CD4-positive, alpha-beta T cell treated with Interleukin-4 for 1 hour (primary cell): ENCODE measurements at places on chromosomes 12 and 14.
A peak's percentile ranks its signal among the peaks of the same experiment; 100 is the strongest.

DNA sequence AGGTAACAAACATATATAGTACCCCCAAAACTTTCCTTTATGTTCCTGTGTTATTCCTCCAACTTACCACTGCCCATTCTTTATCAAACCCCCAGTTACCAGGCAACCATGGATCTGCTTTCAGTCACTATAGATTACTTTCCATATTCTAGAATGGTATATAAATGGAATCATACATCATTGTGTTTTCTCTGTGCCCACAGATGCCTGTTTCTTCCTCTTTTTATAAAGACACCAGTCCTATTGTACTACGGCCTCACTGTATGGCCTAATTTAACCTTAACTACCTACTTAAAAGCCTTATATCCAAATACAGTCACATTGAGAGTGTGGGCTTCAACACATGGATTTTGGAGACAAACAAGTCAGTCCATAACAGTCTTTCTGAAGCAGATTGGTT lies 2.6 kb downstream of the TAS2R14 start:
- no peak for DNase-seq

DNA sequence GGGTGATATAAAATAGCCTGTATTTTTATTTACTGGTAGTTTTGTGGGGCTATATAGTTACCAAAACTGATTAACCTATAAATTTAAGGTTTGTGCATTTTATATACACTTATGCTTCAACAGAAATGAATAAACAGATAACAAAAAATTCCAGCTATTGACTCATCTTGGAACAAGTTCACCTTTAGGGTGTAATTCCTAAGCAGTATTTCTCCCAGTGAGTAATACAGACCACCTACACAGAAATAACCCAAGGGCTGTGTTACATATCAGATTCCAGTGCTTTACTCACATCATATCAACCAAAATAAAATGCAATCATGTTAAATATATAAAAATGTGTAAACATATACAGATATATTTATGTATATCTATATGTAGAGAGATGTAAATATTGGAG lies 345.6 kb downstream of the ADAMTS20 start:
- no peak for DNase-seq

DNA sequence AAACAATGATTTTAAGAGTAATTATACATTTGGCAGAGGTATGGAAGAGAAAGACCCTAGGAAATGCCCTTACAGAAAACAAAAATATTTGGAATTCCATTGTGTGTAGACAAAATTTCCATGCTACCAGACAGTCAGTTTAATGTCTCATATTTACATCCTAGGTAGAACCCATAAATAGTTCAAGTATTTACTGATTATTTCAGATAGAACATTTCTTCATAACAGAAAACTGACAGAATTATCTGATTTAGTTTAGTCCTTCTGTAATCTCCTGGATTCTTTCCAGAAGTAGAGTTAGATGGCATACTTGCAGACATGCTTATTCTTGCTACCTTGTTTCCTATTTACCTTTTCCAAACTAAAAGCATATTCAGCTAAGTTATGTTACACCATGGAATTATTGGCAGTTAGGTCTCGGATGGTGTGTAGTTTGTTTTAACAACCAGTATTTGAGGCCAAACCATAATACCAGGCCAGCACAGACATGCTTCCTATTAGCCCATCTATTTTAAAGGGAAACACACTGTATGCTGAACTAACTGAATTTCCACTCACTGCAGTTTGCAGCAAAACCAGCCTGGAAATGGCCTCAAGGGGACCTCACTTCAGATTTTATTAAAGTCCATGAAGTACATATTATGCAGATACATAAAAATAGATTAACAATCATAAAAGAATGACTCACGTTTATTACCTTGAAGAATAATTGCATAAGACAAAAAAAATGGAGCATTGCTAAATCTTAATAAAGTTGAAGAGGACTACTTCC lies 126.6 kb upstream of the LRIG3 start:
- DNase-seq: no peak

- DNase-seq: no peak
These were observed 9.0 kb upstream of the EAPP start for GRCh38 chr14:34548472-34548981.

DNA sequence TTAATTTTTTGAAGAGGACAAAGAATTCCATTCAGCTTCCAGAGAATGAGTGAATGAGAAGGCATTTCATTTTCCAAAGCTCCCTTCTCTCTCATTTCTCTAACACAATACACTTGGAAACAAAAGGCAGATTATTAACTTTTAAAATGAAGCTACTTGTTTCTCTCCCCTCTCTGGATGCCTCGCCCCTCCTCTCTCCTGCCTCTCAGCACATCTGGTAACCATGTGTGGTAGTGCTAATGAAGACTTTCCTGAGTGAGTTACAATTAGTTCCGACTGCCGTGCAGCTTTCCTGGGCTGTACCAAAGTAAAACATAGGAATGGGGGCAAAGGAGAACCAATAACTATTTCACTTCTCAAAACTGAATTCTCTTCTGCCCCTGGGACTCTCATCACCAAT lies 84.7 kb upstream of the SOX5 start:
- DNase-seq: no peak

DNA sequence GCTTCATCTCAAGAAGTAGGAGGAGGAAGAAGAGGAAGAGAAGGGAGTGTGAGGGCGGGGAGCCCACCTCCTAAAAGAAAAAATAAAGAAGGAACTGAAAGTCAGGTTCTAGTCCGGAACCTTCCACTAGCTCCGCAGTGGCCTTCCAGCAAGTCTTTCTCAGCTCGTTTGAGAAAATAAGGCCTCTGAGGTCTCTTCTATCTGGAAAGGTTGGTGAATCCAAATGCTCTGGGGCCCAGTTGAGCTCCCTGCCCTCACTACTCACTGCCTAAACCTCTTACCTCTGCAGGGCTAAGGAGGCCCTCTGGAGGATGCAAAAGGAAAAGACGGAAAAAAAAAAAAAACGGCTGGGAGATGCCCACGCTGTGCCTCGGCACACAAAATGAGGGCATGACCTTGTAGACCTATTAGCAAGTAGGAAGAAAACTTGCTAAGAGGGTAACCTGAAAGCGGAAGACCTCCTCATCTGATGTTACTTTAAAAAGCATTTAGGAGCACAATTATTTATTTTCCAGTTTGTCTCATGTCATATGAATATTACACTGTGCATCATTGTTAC lies 35.9 kb downstream of the FBLN5 start:
- peak; percentile 63 for DNase-seq
